Activated CD4-positive, alpha-beta T cell treated with anti-CD3 and anti-CD28 coated beads, Interleukin-2, amount 50 U/mL, for 1 hour (primary cell): ENCODE measurements at places on chromosomes 7 and 10.
A peak's percentile ranks its signal among the peaks of the same experiment; 100 is the strongest.

GRCh38 chr10:66234872-66235271, 691.0 kb upstream of the LRRTM3 start:
- DNase-seq = no peak

- DNase-seq = no peak
Observed at GRCh38 chr10:70907637-70908405, 19.5 kb upstream of the PCBD1 start.

GRCh38 chr10:7410862-7411670, at the start of gene SFMBT2:
TSS of gene SFMBT2 (minus strand) at chr10:7411034. CDS start at chr10:7381898, 29,136 bp downstream.
- peak; percentile 60 for DNase-seq

- DNase-seq = peak; percentile 69
Observed at GRCh38 chr10:104333032-104333727, 5.1 kb downstream of the ITPRIP start.

DNA sequence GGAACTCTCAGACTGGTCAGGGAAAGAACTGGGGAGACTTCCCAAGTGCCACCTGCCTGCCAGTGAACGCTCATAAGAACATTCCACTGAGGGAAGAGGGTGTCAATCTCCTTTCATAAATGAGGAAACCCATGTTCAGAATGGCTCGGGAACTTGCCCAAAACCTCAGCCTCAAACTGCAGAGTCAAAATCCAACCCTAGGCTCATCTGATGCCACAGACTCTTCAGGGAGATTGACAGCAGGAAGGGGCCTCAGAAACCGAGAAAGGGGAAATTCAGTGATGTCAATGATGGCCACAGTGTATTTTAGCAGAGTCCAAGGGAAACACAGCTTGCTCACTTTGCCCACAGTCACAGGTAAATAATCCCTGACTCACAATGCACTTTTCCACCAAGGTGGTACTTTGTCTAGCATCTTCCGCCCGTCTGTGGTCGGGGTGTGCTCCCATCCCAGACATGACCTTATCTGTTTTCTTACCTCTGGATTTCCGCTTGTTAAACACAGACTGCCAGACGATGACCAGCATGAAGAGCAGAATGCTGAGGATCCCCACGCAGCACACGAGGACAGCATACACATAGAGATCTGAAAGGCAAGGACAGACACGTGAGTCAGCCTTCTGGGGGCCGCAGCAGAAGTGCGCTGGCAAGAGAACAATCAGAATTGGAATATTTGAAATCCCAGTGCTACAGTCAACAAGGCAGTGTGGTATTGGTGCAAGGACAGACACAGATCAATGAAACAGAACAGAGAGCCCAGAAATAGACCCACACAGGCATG, 38.4 kb downstream of the VSTM4 start:
- DNase-seq = no peak

- no peak for DNase-seq
Observed at GRCh38 chr10:86752311-86752710, 4.1 kb upstream of the BMPR1A start.

- DNase-seq = peak; percentile 1
Observed at GRCh38 chr10:31242902-31243301, 76.1 kb upstream of the ZEB1 start.

DNA sequence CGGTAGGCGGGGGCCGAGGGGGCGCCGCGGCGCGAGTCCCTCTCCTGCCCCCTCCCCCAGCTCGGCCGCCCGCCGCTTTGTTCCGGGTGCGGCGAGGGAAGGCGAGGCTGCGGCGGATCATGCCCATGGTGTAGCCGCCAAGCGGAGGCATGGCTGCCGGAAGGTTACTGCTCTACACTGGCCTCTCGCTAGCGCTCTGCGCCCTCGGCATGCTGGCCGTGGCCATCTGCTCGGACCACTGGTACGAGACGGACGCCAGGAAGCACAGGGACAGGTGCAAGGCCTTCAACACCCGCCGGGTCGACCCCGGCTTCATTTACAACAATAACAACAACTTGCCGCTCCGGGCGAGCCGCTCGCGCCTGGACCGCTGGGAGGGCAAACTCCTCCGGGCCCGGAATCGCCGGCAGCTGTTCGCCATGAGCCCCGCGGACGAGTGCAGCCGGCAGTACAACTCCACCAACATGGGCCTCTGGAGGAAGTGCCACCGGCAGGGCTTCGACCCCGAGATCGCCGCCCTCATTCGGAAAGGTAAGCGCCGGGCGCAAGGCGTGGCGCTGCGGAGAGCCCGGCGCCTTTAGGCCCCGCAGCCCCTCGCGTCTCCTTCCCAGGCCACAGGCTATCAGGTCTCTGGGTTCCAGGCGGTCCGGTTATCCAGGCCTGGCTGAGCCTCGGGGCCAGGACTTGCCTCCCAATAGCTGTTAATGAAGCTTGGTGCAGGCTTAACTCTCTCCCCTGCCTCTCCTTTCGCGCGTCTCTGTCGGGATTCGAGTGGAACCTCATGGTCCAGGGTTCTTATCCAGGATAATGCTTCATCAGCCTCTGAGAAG, 513 bp downstream of the TMEM178B start:
- peak; percentile 4 for DNase-seq

- no peak for DNase-seq
Observed at GRCh38 chr10:66698069-66698468, 227.8 kb upstream of the LRRTM3 start.

GRCh38 chr10:108069096-108069495, 904.6 kb upstream of the SORCS1 start:
- DNase-seq = no peak

DNA sequence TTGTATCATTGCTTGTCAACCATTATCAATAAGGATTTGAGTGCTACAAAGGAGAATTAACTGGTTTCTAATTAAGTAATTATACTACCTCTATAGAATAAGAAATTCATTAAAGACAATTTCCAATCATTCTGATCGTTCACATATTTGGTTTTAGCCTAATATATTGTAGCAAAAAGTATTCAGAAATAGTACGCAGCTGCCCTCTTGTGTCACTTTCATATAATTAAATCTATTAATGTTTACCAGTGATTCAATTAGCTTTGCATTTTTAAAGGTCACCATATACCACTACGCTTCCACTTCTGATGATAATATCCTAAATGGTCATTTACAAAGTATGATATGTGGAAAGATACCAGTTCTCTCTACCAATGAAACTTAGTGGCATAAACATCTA, 128.3 kb downstream of the NEBL start:
- DNase-seq = no peak

- no peak for DNase-seq
Observed at GRCh38 chr10:15316145-15316544, 54.9 kb downstream of the FAM171A1 start.

DNA sequence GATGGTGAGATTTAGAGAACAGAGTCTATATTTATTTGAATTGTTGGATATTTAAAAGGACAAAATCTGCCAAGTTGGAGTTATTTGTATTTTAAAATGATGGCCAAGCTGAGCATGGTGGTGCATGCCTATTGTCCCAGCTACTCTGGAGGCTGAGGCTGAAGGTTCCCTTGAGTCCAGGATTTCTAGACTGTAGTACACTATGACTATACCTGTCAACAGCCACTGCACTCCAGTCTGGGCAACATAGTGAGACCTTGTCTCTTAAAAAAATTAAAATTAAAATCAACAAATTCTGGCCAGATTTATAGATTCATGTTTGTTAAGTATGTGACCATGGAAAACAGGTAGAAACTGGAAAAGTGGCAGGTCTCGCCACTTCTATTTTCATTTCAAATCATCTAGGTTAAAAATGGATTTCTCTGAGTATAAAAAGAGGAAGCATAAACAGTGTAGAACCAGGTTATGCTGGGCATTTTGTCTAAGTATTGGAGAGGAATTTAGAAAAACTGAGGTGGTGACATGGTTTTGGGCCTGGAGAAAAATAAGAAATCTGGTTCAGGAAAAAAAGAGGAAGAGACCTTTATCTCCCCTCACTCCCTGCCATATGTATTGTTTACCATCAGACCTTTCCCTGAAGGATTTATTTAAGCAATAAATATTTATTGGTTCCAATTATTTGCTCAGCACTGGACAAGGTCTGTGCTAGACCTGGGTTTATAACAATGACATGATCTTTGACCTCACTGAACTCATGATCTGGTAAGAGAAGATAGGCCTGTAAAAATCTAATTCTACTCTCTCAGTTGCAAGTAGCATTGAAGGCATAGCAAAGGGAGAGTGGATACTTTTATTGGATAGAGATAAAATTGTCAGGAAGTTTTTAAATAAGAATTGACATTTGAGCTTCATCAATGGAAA, 134.2 kb downstream of the TSPAN12 start:
- no peak for DNase-seq

- no peak for DNase-seq
Observed at GRCh38 chr7:31368620-31369019, 28.1 kb upstream of the NEUROD6 start.

DNA sequence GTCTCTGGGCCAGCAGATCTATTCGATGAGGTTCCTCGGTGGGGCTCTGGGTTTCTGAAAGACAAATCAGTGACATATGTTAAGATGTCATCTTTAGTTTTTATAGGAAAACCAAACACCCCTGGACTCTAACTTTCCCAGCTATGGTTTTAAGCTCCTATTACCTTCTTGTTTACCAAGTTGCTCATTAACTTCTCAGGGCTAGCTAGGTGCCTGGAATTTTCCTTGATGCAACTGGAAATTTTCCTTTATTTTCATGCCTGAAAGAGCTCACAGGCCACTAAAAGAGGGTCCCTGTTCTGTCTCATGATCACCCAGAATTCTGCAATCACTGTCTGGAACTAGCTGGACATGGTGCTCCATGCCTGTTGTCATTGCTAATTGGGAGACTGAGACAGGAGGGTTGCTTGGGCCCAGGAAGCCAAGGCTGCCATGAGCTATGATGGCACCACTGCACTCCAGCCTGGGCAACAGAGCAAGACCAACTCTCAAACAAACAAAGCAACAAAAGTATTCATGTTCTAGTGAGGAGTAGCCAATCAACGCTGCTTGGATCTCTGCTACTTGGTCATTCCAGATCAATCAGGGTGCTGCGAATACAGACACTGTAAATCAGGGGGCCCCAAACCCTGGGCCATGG, 1173.5 kb upstream of the AUTS2 start:
- no peak for DNase-seq

DNA sequence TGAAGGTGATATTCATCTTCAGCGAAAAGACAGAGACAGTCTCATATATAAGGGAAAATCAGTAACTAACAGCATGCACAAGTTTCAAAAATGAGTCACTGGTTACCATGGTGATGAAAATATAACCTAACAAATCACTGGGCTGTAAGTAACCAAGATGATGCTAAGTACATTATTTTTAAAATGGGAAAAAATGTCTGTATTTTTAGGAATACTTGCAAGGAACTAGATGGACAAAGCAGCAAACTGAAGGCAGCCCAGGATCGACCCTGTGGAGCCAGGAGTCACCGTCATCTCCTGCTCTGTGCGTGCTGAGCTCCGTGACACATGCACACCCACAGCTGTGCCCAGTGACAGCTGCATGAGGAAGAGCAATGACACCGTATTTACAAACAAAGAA, 137.3 kb downstream of the ELMO1 start:
- peak; percentile 28 for DNase-seq

DNA sequence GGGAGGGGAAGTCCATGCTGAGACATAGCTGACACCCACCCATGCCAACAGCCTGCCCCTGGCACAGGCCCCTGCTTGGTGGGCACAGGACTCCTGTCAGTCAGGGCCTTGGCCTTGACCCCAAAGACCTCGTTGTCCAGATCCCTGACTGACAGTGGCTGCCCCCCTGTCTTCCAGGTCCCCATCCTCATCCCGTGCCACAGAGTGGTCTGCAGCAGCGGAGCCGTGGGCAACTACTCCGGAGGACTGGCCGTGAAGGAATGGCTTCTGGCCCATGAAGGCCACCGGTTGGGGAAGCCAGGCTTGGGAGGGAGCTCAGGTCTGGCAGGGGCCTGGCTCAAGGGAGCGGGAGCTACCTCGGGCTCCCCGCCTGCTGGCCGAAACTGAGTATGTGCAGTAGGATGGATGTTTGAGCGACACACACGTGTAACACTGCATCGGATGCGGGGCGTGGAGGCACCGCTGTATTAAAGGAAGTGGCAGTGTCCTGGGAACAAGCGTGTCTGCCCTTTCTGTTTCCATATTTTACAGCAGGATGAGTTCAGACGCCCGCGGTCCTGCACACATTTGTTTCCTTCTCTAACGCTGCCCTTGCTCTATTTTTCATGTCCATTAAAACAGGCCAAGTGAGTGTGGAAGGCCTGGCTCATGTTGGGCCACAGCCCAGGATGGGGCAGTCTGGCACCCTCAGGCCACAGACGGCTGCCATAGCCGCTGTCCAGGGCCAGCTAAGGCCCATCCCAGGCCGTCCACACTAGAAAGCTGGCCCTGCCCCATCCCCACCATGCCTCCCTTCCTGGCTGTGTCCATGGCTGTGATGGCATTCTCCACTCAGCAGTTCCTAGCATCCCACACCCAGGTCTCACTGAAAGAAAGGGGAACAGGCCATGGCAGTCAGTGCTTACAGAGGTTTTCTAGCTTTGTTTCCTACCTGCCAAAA, 197.2 kb downstream of the EBF3 start:
- DNase-seq = no peak

DNA sequence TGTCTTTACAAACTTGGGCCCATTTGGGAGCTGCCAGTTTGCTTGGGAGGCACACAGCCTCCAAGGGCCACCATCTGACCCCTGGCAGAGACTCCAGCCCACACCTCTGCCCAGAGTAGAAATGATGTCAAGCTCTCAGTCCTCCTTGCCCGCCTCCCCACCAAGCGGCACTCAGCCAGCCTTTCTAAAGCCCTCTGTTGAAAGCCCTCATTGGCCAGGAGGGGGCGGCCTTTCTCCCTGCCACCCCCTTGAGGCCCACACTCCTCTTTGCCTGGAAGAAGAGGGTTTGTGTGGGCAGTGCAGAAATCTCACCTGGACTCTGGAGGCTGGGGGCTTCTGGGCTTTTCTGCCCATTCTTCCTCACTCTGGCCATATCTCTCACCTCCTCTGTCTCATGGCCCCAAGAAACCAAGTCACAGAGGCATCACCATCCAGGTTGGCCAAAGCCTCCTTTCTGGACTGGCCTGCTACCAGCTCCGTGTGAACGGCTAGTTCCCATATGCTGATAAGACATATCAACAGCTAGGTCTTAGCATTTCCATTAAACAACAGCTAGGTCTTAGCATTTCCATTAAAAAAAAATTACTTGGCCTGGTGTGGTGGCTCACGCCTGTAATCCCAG, 36.1 kb downstream of the UBTD1 start:
- peak; percentile 7 for DNase-seq

DNA sequence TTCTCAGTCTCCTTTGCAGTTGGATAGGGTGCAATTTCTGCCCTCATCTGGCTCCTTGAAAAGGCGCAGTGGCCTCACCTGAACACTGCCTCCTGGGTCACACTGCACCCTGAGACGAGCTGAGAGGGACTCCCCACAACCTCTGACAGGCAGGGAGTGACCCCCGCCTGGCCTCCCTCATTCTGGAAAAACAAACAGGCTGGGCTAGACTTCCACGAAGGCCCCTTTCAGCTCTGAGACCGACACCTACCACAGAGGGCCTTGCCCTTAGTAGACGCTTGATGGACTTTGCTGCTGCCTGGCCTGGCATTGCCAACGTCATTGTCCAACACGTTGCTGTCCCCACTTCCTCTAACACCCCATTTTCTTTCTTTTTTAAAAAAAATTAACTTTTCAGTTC, 8.6 kb downstream of the FAM241B start:
- DNase-seq = no peak

GRCh38 chr7:1678571-1679325, 8.7 kb downstream of the ELFN1 start:
- DNase-seq = no peak

GRCh38 chr7:111558991-111559390, 3.3 kb downstream of the IMMP2L start:
- no peak for DNase-seq
